OCI-LY7 (cell line): ENCODE measurements at places on chromosomes 7 and 10.

DNA sequence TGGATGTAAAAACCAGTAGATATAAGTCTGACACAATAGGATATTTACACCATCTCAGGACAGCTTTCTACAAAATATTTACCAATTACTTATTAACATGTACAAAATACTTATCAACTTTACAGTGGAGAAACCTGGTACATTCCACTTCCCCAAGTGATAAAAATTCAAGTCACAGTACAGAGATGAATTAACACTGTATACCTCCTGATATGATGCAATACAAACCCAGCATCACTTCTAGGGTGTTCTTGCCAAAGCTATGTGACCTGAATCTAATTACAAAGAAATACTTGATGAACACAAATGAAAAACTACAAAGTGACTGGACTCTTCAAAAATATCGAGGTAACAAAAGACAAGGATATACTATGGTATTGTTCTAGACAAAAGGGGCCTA lies 156.4 kb upstream of the FGFR2 start:
- DNase-seq = no peak

- DNase-seq = no peak
Observed at GRCh38 chr7:99190359-99191009, 17.4 kb downstream of the KPNA7 start.

- no peak for DNase-seq
Observed at GRCh38 chr10:472241-472910, 217.1 kb downstream of the DIP2C start.

GRCh38 chr10:13054844-13055243 lies 45.1 kb upstream of the OPTN start:
- DNase-seq = no peak

GRCh38 chr10:72605122-72605521 lies 20.8 kb downstream of the MICU1 start:
- no peak for DNase-seq

DNA sequence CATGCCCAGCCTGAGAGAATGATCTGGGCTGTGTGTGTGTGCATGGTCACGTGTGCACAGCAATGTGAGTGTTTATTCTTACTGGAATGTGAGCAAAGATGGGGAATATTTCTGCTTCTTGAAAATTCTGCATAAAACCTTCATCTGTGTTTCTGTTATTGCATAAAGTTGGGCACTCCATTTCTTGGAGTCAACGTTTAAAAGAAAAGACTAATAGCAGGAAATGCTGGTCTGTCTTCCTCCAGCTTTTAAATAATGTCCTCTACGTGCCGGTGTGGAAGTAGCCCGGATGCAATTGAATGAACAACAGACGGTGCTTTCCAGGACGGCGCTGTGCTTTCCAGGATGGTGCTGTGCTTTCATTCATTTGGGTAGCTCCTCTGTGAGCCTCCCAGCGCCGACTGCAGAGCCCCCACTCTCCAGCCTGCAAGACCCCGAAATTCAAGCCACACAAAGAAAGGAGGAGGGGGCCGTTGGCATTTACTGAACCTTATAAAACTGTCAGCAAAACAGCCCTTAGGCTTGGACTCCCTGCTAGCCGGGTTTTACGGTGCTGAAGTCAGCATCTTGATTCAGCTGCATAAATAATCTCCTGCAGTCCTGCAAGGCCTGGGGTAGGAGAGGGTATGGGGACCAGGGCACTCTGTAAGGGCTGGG lies 158.2 kb upstream of the PRKCQ start:
- DNase-seq = no peak

DNA sequence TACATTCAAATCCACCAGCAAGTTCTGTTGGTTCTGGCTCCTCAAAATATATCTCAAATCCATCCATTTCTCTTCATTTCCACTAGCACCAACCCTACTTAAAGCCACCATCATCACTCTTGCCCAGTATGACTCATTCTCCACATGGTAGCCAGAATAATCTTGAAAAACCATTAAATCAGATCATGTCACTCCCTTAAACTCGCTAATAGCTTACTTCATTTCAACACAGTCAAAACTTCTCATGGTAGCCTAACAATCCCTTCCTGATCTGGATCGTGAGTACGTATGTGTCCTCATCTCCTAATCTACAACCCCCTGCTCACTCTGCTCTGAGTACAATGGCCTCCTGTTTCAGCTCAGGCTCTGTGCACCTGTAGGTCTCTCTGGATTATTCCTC lies 8.7 kb downstream of the EPC1 start:
- no peak for DNase-seq

DNA sequence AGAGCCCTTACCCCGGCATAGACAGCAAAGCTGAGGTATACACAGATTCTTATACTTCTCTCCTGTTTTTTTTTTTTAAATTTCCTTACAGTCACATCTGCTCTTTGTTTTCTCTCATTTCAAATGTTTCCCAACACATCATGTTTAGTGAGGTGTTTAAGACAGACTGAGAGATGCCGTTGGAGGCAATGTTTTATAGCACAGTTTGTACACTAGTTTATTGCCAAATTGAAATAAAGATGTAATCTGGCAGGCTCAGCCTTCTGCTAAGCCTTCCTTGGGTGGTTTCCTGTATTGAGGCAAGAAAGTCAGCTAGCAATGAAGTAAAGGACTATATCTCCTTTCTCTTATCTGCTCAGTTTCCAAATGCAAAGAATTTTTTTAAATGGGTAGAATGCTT lies 393.4 kb downstream of the SORCS1 start:
- DNase-seq = no peak

GRCh38 chr10:95392217-95392584 lies 101.4 kb upstream of the PDLIM1 start:
- no peak for DNase-seq

- DNase-seq = no peak
Observed at GRCh38 chr7:30327813-30328212, 43.4 kb downstream of the ZNRF2 start.

GRCh38 chr10:3467052-3467951 lies 294.7 kb upstream of the PITRM1 start:
- DNase-seq = no peak

GRCh38 chr10:80457554-80458262 lies 3.6 kb downstream of the TSPAN14 start:
- DNase-seq = no peak

- no peak for DNase-seq
Observed at GRCh38 chr10:122492006-122492405, 30.7 kb downstream of the HTRA1 start.

- DNase-seq = no peak
Observed at GRCh38 chr10:31350891-31351290, 31.9 kb downstream of the ZEB1 start.

- no peak for DNase-seq
Observed at GRCh38 chr7:151126491-151127137, 40.3 kb downstream of the AGAP3 start.

GRCh38 chr7:55018361-55019190 lies at the start of gene EGFR:
Gene EGFR (plus strand): TSS chr7:55019017. CDS start chr7:55019278, 261 bp downstream.
- DNase-seq = no peak

- DNase-seq = peak; percentile 9
Observed at GRCh38 chr10:14186245-14186644, 144.5 kb downstream of the FRMD4A start.

DNA sequence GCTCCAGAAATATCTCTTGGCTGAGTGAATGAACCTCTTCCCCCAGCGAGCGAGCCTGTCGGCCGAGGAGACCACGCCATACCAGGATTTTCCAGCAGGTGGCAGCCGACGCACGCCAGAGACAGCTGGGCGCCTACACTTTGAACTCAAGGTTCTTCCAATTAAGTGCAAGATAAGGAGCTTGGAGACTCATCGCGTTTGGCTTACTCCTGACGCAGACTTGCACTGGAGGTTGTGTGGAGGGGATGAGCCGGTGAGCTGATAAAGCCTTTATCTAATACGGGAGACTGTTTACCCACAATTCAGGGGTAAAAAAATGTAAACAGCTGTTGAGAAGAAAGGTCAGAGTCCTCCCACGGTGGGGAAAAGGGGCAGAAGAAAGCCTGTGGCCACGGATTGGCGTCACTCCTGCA lies 45.9 kb upstream of the EMX2 start:
- DNase-seq = peak; percentile 62

DNA sequence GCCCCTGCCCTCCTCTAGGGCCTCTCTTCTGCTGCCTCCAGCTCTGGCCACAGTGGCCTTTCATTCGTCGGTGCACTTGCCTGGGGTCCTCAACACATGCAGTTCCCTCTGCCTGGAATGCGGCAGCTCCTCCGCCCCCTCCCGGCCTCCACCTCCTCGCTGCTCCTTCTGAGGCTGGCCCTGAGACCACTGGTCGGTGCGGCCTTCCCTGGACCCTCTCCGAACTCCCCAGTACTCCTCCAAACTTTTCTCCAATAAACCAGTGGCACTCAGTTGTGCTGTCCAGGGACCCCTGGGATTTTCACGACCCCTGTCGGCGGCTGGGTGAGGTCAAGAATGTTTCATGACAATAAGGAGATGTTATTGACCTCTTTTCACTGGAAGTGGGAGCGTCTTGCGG lies 53.5 kb downstream of the BMS1 start:
- DNase-seq = no peak

GRCh38 chr7:68458010-68458908 lies 1140.0 kb upstream of the AUTS2 start:
- no peak for DNase-seq

GRCh38 chr10:22711373-22711772 lies 3.0 kb downstream of the PIP4K2A start:
- no peak for DNase-seq

- DNase-seq = no peak
Observed at GRCh38 chr7:25543210-25543609, 314.9 kb upstream of the NPVF start.

DNA sequence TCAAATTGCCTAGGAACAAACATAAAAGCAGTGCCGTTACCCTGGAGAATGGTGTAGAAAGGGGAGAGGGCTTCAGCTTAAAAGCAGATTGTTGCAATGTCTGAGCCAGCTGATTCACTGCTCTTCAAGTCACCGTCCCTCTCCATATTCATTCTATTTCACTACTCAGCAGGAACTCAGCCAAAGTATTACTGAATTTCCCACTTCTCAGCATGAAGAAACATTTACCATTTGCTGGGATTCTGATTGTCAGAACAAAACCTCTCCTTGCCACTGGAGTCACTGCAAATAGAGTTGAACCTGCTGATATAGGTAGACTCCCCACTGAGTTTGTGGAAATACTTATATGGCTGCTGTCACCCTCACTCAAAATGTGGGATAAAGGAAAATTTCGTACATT lies 71.7 kb downstream of the PPP1R17 start:
- DNase-seq = no peak

DNA sequence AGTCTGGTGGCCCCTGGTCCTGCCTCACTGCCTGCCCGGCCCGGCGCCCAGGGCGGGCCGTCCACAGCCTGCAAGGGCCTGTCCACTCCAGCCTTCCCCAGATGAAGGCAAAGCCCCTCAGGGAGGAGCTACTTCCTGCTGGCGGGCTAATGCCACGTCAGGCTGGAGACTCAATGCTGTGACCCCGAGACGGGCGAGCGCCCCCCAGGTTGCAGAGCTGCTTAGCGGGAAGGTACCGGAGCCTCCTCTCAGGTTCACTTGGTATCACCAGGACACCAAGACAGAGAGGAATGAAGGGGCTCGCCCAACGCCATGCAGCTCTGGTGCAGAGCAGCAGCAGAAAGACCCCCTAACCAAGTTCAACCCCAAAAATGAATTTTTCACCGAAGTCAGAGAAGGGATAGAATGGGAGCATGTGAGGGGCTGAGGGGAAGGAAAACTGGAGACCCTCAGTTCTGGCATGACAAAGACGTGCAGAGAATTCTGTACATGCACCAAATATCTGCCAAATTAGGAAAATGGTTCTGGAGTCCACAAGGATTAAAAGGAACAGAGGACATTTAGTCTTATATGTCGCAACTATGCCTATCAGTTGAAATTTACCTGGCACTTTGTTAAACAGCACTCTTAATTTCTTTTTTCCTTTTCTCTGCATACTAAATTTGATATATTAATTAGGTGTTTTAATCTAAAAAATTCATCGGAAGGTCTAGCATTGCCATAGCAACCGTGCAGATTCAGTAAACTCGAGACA lies 2.8 kb downstream of the STK32C start:
- DNase-seq = no peak

GRCh38 chr10:76178532-76179292 lies 747.3 kb downstream of the LRMDA start:
- DNase-seq = no peak

DNA sequence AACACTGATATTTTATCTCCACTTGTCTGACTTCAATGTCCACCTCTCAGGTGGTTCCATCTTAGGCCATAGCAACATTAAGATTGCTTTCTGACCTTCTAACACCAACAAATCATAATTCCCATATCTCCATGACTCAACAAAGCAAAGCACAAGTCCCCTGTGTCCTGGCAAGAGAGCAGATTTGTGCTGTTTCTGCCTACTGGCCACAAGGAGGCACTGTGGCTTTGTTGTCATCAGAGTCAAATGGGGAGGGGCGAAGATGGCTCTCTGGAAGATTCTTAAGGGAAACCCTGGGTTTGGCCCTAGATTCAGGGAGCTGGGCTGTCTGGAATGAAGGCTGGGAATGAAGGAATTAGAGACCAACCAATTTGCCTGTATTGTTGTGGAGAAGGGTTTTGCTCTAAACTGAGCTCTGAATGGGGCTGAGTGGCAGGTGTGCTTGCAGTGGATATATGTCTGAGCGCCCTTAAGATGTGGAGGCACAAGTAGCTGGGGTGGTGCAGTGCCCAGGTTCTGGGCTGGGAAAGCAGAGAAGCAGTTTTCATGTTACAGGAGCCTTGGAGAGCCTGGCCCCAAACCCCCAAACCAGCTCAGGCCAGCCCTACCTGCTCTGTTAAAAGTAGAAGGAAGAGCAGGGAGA lies 154.8 kb upstream of the PRSS58 start:
- DNase-seq = peak; percentile 59

GRCh38 chr10:60921633-60922032 lies 22.4 kb downstream of the RHOBTB1 start:
- DNase-seq = peak; percentile 4

GRCh38 chr10:130140425-130140824 lies 4.2 kb downstream of the GLRX3 start:
- DNase-seq = no peak

GRCh38 chr7:124930655-124931597 lies 1.3 kb upstream of the POT1 start:
- DNase-seq = no peak

DNA sequence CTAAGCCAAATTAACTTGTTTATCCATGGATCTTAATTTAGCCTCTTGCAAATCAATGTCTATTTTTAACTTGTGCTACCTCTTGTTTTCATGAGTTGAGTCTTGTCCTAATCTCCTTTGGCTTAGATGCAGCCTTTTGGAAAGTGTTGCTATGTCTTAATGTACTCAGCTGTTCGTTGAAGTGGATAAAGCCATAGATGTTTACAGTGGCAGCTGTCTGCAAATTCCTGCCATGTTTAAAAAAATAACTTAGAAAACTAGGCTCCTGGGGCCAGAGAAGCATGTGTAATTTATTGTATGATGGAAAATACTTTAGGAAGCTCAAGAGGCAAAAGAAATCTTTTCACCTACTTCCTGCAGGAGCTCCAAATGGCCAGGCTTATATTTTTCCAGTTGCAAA lies 253.1 kb upstream of the RHOBTB1 start:
- no peak for DNase-seq
